ENCODE measurements at places on chromosomes 6 and 20.

GRCh38 chr20:19253316-19253715 lies 40.9 kb downstream of the SLC24A3 start:
- peaks cover 2% of the 10 kb centered on the region for H3K4me1 ChIP-seq
- no peak for DNase-seq

DNA sequence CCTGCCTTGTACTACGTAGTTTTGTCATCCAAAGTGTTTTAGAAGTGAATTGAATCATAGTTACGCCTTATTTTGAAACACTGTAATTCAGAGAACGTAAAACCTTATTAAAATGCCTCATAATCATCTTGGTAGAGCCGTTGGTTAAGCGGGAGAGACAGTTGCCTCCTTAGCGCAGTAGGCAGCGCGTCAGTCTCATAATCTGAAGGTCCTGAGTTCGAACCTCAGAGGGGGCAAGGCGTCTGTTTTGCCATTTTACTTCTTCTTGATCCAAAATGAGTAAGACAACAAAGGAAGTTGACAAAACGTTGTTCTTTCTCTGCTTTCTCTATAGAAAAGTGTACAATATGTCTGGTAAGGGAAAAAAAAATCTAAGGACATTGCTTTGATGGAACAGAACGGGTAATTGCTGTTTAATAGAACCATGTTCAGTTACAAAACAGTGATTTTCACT lies 20.7 kb upstream of the TRIM27 start:
- H3K4me1 ChIP-seq: peaks cover 3% of the 10 kb centered on the region
- peak; percentile 66 for DNase-seq
- no peaks in the 10 kb centered on the region for H3K27me3 ChIP-seq

- no peaks in the 10 kb centered on the region for H3K36me3 ChIP-seq
- H3K4me3 ChIP-seq: peak overlapping the region; percentile 17
- H3K4me1 ChIP-seq: peaks cover 7% of the 10 kb centered on the region
- H3K27ac ChIP-seq: peak overlapping the region; percentile 96
These were observed 40.1 kb downstream of the ILRUN start for GRCh38 chr6:34656378-34657036.

- H3K27me3 ChIP-seq: peaks cover 17% of the 10 kb centered on the region
- peak; percentile 53 for DNase-seq
- H3K4me1 ChIP-seq: no peaks in the 10 kb centered on the region
- H3K36me3 ChIP-seq: no peaks in the 10 kb centered on the region
- no peak overlapping the region for H3K4me3 ChIP-seq
These were observed 7.0 kb downstream of the UBD start for GRCh38 chr6:29552512-29553051.

DNA sequence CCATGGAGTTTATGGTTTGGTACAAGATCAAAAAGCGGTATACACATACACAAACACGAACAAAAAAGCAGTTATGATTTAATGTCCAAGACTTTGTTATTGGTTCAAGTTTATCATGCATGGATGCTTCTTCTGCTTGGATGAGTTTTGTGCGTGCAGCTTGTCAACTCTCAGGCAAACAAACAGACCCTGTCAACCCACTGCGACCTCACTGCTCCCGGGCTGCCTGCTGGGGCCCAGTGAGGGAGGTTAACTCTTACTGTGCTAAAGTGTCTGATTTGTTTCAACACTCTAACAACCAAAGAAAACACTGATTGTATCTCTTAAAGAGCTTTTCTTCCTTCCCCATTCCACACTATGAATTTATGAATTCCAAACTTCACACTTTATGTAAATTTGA lies 26.8 kb upstream of the DDR1 start:
- no peaks in the 10 kb centered on the region for H3K4me1 ChIP-seq
- H3K4me3 ChIP-seq: no peak overlapping the region
- H3K27ac ChIP-seq: no peak overlapping the region
- peak; percentile 18 for DNase-seq
- H3K27me3 ChIP-seq: peaks cover 7% of the 10 kb centered on the region

GRCh38 chr20:44716309-44717106 lies 1.3 kb downstream of the CCN5 start:
- no peak overlapping the region for H3K27ac ChIP-seq
- no peak for DNase-seq
- H3K4me3 ChIP-seq: peak overlapping the region; percentile 49
- H3K36me3 ChIP-seq: no peaks in the 10 kb centered on the region
- peaks cover 7% of the 10 kb centered on the region for H3K27me3 ChIP-seq
- H3K4me1 ChIP-seq: peaks cover 23% of the 10 kb centered on the region

DNA sequence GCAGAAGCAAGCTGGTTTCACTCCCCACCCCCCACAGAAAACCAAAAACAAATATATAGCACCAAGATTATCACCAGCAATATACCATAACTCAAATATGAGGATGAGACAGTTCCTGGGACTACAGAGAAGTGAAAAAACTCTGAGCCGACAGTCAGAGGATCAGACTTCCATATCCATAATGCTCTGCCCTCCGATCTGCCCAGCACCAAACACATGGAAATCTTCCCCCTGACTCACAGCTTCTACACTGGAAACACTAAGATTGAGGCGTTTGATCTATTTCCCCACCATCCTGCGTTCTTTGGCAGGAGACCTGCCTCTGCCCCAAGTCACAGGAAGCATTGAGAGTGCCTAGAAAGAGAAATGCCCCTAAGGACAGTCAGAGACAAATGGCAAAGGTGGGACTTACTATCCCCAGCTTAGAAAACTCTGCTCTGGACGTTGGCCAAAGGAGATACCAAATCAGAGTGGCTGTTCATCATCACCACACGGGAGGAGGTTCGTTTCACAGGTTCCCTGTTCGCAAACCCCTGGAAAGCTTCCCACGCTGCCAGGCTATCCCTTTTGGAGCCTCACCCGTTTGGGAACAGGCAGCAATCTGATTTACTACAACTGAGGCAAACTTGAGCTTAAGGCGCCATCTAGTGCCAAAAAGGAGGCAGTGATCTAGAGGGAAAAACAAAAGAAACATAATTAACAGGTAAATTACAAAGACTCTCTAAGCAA lies 48.7 kb upstream of the SRSF6 start:
- peak; percentile 59 for DNase-seq
- H3K4me1 ChIP-seq: no peaks in the 10 kb centered on the region

GRCh38 chr6:125906158-125906998 lies 50.2 kb upstream of the HINT3 start:
- H3K4me3 ChIP-seq: no peak overlapping the region
- H3K27ac ChIP-seq: no peak overlapping the region
- H3K4me1 ChIP-seq: no peaks in the 10 kb centered on the region
